Fibroblast of skin of back (primary cell): ENCODE measurements at places on chromosomes 1 and 21.

- DNase-seq, result no peak
Measured at GRCh38 chr21:46604329-46604974, 430 bp downstream of the S100B start.

GRCh38 chr1:184597650-184598357 is 156.9 kb downstream of the EDEM3 start:
- peak; percentile 52 for DNase-seq

DNA sequence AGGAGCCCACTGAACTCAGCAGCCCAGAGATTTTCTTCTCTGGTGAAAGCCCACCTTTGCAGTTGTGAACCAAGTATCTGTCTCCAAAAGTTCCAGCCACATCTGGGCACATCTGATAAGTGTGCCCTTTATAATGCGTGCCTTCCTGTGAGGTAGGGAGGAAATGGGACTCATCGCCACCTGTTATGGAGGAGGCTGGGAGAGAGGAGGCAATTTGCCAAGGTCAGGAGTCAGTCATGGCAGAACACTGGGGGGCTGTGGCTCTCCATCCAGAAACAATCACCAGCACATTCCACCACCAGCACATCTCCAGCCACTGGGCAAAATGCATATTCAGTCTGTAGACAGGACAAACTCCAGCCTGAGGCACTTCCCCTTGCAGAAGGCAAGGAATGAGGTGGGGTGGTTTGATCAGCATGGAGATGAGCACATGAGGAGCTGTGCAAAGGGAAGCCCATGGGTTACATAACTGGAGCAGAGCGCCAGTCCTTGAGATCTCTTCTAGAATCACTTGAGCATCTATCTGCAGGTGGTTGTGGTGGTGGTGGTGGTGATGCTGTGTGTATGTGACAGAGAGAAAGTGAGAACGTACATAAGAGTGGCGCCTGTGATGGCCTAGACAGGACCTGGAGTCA is 15.0 kb upstream of the LEMD1 start:
- DNase-seq, result no peak

GRCh38 chr1:189970331-189971230 is 507.1 kb downstream of the BRINP3 start:
- no peak for DNase-seq

DNA sequence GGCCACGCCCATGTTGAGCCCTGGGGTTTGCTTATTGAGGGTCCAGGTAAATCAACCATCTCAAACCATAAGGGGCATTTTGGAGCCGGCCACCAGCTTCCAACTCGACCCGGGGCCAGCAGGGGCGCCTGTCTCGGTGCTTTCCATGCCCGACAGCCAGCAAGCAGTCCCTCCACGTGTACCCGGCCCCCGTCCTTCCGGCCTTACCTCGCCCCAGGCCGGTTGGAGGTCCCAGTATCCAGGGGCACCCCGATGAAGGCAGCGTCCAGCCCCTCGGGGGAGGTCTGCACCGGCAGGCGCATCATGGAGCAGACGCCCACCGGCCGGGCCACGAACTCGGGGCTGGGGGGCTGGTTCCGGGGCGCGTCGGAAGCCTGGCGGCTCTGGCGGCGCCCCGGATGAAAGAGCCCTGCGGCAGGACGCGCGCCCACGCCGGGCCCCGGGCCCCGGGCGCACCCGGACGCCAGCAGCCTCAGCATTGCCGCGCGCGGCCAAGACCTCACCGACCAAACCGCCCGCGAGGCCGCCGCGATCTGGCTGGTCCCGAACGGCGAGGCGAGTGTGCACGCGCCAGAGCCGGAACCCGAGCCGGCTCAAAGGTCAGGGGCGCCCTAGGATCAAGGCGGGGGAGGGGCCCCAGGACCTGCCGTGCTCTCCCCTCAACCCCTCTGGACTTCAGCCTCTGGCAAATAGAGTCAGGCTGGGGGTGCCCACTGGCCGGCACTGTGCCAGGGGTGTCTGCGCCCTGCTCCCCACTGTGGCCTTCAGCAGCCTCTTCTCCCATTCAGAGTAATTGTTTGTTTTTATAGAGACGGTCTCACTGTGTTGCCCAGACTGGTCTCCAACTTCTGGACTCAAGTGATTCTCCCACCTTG is at the start of gene AGMAT:
Gene AGMAT (minus strand): TSS at position 563 of the 875 bp plus-strand sequence. CDS start 84 bp downstream, at position 479.
- DNase-seq, result peak; percentile 33
